ENCODE measurements at places on chromosomes 5 and 9.

DNA sequence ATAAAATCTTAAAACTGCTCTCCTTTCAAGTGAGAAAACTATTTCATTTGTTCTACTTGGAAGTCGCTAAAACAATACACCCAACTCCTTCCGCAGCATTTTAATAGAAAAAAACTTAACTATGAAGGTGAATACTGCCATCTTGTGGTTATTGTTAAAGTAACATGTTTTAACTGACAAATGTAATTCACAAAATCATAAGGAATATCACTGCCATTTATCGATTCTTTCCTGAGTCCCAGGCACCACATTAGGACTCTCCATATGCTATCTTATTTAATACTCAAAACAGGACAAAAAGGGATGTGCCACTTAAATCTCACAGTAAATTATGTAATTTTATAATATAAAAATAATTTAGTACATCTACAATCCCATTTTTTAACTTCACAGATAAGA is 130.5 kb upstream of the ITGA1 start:
- peak; percentile 41 for DNase-seq

- no peak for DNase-seq
Observed at GRCh38 chr5:126417178-126417577, 6.0 kb upstream of the GRAMD2B start.

DNA sequence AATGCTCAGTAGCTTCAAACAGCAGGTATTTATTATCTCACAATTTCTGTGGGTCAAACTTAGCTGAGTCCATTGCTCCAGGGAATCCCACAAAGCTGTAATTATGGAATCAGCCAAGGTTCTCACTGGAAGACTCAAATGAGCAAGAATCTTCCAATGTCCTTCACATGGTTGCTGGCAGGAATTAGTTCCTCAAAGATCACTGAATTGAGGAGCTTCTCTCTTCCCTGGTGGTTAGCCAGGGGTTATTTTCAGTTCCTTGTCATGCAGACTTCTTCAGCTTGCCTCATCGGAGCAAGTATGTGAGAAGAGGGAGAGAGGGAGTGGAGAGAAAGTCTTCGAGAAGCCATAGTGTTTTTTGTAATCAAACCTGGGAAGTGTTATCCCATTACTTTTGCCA is 2331.9 kb downstream of the MAT2B start:
- no peak for DNase-seq

GRCh38 chr5:139342423-139342723 is 719 bp downstream of the PAIP2 start:
- DNase-seq: no peak

DNA sequence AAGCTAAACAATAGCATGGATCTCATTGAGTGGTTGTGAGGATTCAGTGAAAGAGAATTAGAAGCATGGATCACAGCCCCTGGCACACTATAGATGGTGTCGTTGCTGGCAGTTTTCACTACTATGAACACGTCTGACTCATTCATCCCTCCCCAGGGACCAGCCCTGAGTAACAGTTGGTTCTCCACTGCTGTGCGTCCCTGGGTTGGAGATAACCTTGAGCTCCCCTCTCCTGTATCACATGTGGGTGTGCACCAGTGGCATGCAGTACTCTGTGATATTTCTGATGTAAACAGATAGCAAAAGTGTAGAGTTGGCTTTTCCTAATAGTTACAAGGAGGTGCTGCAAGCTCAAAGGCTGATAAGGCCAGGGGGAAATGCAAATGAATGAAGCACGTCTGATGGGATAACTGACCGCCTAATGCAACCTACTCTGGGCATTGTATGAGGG is 8.8 kb upstream of the LCP2 start:
- no peak for DNase-seq

DNA sequence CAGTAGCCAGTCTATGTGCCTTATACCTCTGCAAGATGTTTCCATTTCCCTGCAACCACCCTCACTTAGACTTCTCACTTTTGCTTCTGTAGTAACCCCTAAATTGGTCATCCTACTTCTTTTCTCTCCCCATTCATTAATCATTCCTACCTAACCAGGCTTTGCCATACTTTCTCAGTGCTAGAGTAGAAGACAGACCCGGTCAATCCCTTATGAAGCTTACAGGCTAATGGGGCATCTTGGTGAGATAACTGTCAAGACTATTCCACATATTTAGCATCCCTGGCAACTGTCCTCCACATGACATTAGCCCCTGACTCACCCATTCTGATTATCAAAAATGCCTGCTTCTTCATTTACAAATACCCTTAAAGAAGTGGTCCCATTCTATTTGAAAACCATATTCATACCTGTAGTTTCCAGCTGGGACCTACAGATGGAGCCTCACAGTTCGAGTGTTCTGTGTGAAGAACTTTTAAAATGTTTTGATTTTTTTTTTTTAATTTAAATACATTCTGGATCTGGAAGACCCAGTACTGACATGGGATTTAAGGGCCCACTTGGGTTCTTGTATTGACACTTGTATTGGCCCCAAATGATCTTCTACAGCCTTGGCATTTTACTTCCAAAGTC is 21.0 kb downstream of the F2RL2 start:
- no peak for DNase-seq

DNA sequence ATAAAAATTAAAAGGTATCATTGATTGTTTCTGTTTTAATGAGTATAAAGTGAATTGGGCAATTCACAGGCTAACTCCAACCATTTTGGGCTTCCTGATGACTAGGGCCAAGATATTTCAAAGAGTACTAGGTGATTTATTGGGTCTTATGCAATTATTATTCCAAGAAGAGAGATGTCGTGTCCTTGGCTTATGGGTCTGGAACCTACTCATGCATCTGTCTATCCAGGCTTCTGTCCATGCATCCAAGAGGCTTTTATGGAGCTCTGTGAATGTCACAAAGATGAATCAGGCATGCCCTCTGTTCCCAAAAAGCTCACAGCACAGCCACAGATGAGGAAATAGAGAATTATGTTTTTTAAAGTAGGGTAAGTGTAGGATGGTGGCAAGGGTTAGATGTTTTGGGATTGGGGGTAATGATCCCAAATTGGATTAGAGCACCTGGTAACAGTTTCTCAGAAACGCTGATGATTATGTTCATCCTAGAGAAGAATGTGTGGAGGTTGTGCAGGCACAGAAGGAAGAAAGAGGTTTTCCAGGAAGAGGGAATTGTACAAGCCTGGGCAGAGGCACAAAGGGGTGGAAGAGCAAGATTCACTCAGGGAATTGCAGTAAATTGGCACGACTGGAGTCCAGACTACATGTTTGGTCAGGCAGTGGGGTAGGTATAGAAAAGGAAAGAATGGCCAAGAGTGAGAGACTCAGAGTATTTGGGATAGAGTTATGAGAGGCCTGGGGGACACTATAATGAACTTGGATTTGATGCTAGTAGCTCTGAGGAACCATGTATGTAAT is 83.0 kb upstream of the TNC start:
- no peak for DNase-seq

DNA sequence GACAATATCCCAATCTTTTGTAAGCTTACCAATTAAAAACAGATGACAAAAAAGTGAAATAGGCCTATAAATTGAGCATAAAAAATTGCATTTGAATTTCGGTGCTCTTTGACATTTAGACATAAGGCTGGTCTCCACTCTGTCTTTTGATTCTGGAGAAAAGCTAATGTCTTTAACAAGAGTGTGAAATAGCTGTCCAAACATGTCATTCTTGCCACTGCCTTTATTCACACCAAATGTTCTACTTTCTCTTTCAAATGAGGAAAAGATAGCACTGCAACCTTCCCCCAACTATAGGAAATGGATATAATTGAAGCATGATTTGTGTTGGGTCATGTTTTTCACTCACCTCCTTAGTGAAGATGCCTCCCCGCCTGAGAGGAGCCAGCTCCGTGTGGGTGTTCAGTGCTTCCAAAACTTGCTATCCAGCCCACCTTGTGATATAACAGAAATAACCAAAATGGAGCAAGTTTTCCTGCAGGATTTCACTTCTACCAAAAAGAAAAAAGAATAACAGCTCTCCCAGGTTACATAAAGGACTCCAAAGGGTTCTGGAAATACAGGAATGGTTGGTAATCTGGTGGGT is 55.2 kb upstream of the STK32A start:
- no peak for DNase-seq

DNA sequence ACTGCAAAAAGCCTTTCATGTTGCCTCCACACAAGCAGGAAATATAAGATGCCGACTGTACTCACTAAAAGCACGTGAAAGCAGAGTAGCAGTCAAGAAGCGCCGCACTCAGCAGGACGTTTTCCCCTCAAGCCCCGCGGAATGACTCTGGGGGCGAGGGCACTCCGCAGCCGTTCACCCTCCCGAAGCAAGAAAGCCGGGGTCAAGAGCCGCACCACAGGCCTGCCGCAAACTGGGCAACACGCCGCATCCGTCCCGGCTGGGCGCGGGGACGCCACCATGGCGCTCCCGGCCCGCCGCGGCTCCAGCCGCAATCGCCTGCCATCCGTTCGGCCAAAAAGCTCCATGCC is 364 bp downstream of the RPS6 start:
- DNase-seq: no peak

DNA sequence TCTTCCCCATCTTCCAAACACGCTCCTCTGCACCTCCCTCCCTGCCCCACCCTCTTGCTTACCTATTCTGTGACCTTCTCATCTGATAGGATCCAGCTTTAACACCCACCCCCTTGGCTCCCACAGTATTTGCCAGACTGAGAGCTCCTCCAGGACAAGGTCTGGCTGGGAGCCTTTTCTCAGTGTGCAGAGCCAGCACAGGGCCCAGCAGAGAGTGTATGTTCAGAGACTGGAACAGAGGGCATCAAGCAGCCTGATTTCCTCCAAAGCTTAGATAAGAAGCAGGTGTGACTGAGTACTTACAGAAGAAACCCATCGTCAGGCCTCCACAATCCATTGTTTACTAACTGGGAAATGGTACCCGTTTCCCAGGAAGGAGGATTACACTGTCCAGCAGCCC is 26.6 kb downstream of the LHX6 start:
- no peak for DNase-seq

DNA sequence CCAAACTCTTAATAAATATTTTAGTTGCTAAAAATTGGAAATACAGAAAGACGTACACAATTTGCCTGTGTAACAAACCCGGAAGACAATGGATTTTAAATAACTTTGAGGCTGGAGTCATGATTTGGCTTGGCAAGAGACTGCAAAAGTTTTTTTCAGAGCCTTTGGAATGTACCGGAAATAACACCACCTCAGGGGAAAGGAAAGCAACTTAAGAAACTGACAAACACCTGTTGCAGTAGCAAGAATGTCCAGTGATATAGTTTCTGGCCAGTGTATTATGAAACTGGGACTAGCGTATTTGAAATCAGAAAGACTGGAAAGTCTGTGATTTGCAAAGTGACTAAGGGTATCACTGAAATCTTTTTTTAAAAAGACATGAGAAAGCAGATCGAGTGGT is 842 bp downstream of the MUSK start:
- no peak for DNase-seq

DNA sequence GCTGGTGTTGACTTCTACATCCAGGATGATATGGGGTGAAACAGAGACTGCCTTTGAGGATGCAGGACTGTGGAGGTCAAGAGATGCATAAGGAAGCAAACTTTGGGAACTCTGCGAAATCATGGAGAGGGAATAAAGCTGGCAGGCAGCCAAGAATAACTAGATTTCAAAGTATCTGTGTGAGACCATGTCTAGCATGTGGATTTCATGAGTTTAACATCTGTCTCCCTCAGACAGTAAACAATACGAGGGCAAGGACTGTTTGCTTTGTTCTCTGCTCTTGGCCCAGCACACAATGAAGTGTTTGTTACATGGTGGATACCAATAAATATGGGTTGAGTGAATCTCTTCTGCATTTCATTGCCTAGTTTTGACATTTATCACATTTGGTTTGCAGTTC is 71.3 kb downstream of the RASEF start:
- DNase-seq: no peak

- no peak for DNase-seq
Observed at GRCh38 chr5:81391-82021, 10.5 kb upstream of the PLEKHG4B start.

- no peak for DNase-seq
Observed at GRCh38 chr5:115977988-115978387, 15.7 kb downstream of the LVRN start.

DNA sequence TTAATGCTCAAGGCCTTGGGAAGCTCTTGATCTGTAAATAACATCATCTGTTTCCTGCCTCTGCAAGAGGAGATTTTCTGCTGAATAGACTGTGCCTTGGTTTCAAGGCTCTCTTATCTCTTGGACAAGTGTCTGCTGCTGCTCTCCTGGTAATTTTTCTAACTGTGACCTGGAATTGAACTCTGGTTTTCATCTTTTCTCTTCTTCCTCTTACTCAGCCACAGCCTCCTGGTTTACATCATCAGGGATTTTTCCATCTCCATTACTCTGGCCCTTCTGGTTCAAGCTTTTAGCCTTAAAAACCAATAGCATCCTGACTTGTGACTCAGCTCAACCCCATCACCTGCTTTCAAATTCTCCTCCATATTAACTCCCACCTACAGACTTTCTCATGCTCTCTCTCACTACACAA is 49.6 kb upstream of the ITGA1 start:
- DNase-seq: no peak

DNA sequence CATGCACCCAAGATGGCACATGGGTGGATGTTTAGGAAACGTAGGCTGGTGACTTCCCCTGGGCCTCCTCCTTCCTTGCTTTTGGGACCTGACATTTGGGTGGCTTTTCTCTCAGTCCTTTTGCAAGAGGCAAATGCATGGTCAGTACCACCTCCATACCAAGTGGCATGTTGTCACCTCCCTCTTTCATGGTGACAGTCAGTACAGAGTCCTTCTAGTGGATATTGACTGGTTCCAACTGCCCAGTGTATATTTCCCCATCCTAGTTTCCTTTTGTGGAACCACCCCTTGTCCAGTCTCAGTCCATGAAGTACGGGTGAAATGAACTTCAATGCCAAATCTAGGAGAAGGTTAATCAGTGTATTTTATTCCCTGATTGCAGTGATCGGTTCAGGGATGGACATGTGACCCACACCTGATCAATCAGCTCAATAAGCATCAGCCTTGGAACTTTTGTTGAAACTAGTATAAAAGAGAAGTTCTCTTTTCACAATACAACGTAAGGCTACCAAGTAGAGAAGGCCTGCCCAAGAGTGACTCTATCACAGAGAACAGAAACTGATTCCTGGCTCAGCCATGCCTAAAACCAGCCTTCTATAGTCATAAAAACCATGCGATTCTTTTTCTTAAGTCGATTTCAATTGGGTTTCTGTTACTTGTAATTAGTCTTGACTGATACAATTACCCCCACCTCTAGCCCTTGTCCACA is 143.4 kb upstream of the KLF9 start:
- no peak for DNase-seq
